ENCODE measurements at places on chromosomes 2 and 18.

DNA sequence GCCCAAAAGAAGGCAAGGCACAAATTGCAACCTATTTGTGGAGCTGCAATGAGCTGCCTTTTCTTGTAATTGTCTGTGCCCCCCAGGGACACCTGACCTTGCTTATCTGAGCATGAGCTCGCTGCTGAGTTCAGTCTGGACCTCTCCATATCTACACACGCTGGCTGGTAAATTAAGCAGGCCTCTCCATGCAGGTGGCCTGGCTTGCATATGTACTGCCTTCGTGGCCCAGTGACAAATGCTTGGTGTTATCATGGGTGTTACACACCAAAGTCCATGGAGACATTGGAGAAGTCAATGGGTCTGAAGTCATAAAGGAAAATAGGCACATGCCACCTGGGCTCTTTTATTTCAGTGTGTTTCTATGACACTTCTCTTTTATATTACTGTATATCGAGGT is 121.2 kb downstream of the IRS1 start:
- no peak for DNase-seq

DNA sequence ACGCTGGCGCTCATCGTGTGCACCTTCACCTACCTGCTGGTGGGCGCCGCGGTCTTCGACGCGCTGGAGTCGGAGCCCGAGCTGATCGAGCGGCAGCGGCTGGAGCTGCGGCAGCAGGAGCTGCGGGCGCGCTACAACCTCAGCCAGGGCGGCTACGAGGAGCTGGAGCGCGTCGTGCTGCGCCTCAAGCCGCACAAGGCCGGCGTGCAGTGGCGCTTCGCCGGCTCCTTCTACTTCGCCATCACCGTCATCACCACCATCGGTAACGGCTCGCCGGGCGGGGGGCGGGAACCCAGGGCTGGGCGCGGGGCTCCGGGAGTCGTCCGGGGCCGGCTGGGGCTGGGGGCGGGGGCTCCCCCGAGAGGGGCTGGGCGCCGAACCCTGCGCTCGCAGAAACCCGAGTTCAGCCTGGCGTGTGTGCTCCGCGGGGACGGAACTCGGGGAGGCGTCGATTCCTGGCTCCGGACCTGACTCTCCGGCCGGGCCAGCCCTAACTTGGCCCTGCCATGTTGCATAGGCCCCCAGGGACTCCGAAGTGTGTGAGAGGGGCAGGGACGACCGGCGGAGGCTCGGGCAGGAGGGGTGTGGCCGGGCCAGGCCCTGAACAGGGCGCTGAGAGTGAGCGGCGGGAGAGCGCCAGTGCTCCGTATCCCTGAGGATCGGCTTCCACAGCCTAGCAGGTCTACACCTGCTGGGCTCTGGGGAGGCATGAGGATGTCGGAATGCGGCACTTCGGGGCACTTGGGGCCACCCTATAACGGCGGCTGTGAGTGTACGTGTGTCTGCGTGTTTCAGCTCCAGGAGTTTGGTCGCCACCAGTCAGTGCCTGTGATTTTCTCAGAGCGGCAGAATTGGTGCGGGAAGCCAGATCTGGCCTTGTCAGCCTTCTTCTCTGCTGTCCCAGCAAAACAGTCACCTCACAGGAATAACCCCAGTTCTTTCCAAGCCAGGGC is 651 bp downstream of the KCNK3 start:
- no peak for DNase-seq

DNA sequence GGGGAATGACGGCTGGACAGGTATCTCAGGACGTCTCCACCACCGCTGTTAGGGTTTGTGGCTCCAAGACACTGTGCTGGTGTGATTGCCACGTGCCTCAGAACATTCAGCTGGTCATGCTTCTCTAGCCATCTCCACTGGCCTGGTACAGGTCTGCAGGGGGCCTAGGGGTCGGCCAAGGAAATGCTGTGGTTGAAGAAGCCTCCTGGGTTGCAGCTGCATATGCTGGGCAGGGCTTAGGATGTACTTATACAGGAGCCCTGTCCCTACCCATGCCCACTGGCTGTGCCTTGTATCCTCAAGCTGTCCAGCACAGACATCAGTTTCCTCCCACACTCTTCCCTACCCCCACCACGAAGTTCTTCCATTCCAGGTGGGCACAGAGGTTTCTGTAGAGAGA is 64.1 kb downstream of the NPPC start:
- DNase-seq = no peak

GRCh38 chr18:76445741-76446232 is 49.3 kb downstream of the ZNF516 start:
- DNase-seq = no peak

DNA sequence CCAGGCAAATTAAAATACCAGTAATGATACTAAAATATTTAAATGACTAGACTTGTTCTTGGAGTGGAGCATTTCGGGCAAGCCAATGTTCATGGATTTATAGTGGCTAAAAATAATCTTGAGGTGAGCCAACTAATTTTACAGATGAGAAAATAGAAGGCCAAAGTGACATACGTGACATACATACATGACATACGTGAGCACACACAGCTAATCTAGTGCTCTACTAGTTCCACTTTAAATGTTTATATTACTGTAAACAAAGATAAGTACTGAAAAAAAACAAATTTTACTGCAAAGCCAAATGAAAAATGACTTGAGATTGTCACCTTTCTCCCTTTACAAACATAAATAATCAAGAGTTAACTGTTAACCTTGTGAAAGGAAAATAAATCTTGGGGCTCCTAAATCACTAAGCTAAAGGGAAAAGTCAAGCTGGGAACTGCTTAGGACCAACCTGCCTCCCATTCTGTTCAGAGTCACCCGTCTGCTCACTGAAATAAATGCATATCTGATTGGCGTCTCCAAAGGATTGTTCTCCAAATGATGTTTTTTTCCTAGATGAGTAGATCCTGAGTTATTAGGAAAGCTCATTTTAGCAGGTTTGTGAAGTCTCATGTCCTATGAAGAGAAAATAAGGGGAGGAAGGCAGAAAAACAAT is 96.7 kb downstream of the PMS1 start:
- DNase-seq = no peak

DNA sequence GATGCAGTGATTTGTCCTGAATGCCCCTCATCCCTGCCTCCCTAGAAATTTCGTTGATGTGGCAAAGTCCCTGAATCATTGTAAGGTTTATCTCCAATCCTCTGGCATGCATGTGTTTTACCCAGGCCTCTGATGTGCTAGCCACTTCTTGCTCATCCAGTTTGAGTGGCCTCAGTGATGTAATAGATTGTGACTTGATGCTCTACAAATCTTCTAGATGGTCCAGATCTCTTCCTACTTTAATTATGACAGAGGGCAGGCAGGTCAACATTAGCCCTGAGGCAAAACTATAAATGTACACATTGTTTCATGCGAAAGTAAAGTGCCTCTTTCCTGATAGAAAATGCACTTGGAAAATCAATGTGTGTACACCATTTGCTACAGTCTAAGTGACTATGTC is 54.5 kb downstream of the LONRF2 start:
- no peak for DNase-seq

DNA sequence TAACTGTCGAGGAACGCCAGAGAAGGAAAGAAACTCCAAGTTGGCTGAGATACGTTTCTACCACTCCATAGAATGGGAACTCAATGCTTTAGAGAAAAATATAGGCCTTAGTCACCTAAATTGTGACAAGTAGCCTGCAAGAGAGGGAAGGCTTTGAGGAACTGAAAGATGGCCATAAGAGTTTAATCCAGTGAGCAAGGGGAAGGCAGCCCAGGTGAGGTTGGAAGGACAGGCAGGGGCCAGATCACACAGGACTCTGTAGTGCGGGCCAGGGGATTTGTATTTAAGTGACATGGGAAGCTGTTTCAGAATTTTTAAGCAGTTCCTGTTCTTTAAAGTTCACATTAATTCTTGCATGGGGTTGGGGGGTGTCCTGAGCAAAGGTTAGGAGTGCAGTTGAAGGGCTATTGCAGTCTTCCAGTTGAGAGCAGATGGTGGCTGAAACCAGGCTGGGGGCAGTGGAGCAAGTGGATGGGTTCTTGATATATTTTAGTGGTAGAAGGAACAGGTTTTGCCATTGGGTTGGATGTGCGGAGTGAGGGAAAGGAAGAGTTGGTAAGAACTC is 138.9 kb upstream of the PELI1 start:
- DNase-seq = no peak
